ENCODE measurements at places on chromosomes 1 and 21. TPM values are rescaled to one million over a fixed set of nuclear protein-coding genes. Genes with fewer than 3 reads are reported as not detected.
A peak's percentile ranks its signal among the peaks of the same experiment; 100 is the strongest.

The WNT3A gene
- total RNA-seq = not detected

- DNase-seq = no peak
Observed at GRCh38 chr1:22828484-22829308, 118.1 kb downstream of the EPHB2 start.

- DNase-seq = no peak
Observed at GRCh38 chr1:198830412-198830811, 191.6 kb downstream of the PTPRC start.

The AMIGO1 gene
- total RNA-seq = 2.0 TPM

The IL19 gene
- 0.57 TPM for total RNA-seq

- peak; percentile 97 for DNase-seq
Observed at GRCh38 chr1:24018611-24019580, 38.8 kb upstream of the SRSF10 start.
